ENCODE measurements at places on chromosomes 4 and X.

- DNase-seq, result no peak
Measured at GRCh38 chr4:59553721-59554091, 1646.4 kb upstream of the ADGRL3 start.

DNA sequence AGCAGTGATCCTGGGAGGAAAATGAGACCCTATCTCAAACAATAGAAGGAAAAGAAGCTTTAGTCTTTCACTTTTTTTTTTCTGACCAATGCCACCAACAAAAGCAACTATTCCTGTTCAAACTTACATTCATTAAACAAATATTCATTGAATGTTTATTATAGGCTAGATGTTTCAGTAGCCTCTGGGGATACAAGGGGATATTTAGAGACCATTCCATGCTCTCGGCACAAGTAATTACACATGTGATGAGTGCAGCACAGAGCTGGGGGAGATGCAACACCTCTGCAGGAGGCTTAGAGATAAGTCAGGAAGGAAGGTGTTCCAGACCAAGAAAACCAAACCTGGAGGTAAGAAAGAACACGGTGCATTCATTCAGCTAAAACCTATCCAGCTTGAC is 68.3 kb downstream of the PALLD start:
- no peak for DNase-seq

DNA sequence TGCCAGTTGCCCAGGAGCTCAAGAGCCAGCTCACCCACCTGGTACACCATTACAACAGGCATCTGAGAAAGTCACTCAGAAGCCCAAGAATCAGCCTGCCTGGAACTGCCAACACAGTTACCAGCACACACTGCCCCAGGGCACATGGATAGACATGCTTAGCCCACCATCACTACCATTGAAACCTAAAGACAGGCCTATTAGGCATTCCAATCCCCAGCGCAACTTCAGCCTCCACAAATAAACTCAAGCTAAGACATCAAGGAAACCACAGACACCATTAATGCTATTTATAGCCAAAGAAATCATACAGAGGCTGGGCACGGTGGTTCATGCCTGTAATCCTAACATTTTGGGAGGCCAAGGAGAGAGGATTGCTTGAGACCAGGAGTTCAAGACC is 42.3 kb downstream of the ATRX start:
- DNase-seq, result no peak

DNA sequence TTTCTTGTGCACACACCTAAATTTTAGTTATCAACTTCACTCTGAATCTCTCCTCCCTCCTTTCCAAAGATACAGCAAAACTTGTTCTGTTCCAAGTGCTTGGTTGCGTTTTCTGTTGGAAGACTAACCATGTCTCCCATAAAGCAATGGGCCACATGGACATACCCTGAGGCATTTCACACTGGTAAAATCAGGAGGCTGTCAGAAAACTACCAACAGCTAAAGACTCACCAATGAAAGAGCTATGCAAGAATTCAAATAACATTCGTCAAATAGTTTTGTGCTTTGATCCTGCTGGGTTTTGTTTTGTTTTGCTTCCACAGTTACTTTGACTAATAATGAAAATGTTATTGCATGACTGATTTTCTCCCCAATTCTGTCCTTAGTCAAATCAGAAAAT is 46.0 kb downstream of the PHEX start:
- DNase-seq, result no peak

DNA sequence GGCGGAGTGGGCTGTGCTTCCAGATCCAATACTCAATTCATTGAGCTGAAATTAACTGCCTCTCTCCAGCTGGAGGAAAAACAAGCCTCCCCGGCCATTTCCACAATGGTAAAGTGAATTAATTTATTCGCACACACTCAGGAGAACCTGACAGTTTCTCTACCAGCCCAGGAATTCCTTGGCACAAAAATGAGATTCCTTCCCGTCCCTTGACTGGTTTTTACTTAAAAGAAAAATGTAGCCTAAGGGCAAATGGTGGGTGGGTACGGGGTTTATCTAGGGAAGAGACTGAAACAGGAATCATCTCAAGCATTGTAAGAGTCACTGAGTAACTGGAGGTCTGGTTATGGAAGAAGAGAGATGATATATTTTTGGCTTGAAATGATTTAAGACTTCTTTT is 102.7 kb downstream of the VCX3A start:
- DNase-seq, result no peak

- no peak for DNase-seq
Measured at GRCh38 chr4:107799669-107800450, 24.9 kb upstream of the SGMS2 start.

DNA sequence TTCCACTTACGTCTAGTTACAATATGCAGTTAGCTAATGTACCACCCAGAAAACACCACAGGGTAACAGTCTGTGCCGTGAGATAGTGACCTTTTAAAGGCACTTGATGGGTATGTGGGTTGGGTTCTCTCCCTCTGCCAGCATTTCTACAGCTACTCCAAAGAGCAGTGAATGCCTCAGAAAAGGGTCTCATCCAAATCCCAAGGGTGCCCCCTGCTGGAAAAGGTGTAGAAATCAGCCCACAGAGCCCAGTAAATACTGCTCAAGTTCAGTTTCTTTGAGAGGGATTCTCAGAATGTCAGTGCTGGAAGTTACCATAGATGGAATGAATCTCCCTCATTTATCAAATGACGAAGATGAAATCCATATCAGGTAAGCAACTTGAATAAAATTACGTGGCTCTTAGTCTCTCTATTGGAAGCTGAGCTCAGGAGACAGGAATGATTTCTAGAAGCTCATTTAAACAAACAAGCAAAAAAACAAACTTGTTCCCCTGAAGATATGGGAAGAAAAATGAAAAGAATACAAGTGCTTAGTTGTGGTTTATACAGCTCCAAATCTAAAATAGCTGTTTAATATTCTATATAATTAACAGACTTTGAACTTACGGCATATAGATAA is 9.5 kb downstream of the RNF175 start:
- peak; percentile 71 for DNase-seq

DNA sequence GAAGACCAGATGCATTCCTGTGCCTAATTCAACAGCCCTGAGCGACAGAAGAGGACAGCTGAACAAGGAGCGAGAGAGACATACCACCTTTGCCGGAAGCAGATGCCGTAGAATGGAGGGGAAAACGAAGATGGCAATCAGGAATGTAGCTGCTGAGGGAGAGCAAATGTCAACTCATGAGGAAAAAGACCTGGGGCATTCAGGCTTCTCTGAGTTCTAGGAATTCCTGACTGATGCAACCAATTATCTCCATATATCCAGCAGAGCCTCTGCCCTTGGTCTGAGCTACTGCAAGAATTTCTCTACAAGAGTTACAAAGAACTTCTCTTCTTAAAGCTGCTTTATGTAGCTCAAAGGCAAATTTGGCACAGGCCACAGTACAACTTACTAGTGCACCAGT is 40.5 kb upstream of the INPP4B start:
- no peak for DNase-seq

DNA sequence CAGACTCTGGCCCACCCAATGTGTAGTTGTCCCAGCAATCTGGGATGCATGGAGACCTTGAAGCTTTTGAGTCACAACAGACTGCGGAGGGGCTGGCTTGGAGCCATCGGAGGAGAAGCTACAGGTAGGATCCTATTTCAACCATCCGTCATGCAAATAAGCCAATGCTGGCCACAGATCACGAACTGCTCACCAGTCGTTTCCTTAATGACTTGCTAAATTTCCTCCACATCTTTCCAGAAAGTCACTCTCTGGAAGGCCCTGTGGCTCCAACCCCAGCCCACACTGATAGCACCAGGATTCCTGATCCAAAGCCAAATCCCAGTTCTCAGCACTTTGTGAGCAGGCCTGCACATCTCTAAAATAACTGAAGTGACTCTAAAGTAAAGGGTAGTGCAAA is 321.3 kb downstream of the RAB28 start:
- peak; percentile 69 for DNase-seq

- no peak for DNase-seq
Measured at GRCh38 chrX:116379854-116380253, 56.6 kb upstream of the SLC6A14 start.

GRCh38 chr4:115310641-115311040 is 197.2 kb upstream of the NDST4 start:
- DNase-seq, result no peak

GRCh38 chrX:5726224-5726623 is 502.4 kb downstream of the NLGN4X start:
- no peak for DNase-seq

DNA sequence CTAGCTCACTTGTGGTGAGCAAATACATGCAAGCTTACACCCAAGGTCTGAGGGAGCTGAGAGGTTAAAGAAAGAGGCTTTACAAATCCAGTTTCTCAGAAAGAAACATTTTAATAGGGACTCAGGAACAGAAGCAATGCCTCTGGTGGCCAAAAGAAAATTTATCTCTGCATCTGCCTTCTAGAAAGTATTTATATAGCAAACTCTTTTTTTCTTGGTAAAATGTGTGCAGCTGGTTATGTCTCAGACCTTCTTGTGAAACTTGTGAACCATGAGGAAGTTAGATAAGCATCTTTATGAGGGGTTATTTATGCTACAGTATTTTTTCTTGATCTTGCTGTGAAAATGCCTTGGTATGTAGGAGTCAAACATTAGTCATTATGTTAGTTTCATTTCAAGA is 48.5 kb upstream of the CYSLTR1 start:
- DNase-seq, result no peak

DNA sequence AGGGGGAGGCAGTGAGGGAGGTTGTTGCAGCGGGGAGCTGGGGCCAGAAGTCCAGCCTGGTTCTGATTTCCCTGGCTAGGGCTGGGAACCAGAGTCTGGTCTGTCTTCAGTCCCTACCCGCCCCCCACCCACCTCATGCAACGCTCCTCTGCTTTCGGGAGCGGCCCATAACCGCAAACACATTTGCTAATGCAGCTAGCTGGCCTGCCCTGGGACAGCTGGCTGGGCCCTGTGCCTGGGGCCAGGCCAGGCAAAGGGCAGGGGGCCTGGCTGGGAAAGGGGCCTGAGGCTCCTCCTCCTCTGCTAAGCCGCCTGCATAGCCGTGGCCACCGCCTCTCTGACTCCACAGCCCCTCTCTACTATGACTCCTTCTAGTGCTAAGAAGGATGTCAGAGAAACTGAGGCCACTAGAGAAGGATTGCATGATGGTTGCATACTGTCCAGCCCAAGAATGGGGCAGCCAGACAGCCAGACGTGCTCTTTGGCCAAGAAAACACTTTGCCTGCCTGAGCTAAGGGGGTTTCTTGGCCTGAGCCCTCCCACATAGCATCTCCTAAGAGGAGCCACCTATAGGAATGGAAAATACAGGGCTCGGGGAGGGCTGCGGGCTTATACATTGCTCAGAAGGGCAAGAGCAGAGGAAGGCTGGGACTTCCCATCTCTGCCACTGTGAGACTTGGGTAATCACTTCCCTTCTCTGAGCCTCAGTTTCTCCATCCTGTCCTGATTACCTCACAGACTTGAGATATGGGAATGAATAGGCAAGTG is 76.9 kb downstream of the PJA1 start:
- no peak for DNase-seq

GRCh38 chrX:150450519-150451177 is 87.5 kb downstream of the MAMLD1 start:
- no peak for DNase-seq

DNA sequence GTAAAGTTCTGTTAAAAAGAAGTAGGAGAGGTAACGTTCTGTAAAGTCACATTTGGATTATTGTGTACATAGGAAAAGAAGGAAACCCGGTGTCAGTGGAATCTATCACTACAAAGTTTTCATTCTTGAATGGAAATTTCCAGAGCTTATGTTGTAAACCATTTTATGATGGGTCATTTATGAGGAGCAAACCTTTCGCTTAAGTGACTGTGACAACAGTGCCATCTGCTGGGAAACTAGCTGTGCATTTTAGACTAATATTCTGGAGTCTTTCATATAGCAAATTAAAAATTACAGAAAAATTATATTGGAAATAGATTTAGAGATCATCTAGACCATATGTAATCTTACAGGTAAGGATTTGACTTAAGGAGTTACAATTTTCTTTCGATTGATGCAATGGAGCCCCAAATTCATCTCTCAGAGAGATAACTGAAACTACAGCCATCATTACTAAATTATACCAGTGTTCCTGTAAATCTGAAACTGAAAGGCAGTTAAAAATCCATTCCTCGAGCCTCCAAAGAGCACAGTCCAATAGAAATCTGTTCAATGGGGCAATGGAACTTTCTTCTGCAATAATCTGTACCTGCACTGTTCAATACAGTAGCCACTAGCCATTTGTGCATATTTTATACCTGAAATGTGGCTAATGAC is 26.9 kb downstream of the ASB9 start:
- DNase-seq, result peak; percentile 85

DNA sequence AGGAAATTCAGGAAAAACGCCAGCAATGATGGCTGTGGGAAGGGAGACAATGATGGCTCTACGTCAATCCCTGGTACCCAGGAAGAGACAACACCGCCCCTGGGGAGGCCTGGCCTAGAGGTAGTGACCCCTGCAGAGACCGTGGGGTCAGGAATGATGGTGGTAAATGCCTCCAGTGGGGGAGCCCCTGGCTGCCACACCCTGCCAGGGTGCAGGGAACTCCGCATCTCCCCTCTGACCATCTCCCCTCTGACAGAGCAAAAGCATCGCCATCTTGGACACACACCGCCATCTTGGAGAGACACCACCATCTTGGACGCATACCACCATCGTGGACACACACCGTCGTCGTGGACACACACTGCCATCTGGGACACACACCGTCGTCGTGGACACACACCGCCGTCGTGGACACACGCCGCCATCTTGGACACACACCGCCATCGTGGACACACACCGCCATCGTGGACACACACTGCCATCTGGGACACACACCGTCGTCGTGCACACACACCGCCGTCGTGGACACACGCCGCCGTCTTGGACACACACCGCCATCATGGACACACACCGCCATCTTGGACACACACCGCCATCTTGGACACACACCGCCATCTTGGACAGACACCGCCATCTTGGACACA is 9.9 kb downstream of the ASMTL start:
- DNase-seq, result no peak

GRCh38 chr4:88865046-88865445 is 167.4 kb upstream of the NAP1L5 start:
- DNase-seq, result no peak

GRCh38 chrX:8520178-8520577 is 55.5 kb downstream of the VCX3B start:
- no peak for DNase-seq

- no peak for DNase-seq
Measured at GRCh38 chrX:1525583-1526355, 11.2 kb downstream of the P2RY8 start.

Measured in NCI-H526 treated with DMSO at 0.1 percent for 48 hours (cell line).